ENCODE measurements at places on chromosomes 6 and 20.
A peak's percentile ranks its signal among the peaks of the same experiment; 100 is the strongest.

DNA sequence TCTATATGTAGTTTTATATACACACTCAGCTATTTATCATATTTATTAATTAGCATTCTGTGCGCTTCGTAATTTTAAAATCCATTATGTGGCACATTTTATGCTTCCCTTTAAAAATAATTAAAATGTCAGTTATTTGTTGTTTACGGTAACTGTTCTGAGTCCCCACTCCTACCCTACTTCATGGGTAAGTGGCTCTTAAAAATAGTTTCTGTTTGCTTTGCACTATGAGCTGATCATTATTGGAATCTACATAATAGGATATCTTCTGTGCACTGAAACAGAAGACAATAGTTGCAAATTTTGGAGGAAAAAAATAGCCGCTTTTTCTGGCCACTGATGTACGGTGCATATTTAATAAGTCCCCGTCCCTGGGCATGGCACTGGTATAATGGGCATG lies 25.2 kb downstream of the LCA5 start:
- no peak for DNase-seq

DNA sequence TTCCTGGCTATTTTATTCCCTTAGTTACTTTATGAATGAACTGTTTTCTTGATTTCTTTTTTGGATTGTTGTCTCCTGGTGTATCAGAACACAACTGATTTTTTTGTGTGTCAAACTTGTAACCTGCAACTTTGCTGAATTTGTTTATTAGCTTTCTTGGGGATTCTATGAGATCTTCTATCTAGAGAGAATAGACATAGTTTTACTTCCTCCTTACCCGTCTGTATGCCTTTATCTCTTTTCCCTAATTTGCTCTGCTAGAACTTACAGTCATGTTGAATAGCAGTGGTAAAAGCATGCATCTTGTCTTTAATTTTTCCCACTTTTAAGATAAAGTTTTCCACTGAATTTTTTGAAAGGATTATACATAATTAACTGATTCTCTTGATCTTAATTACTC lies 13.2 kb downstream of the RNF146 start:
- DNase-seq, result no peak

GRCh38 chr6:148735989-148736388 lies 10.8 kb upstream of the UST start:
- DNase-seq, result no peak

- no peak for DNase-seq
These were observed 3.0 kb downstream of the THBS2 start for GRCh38 chr6:169250660-169251059.

- no peak for DNase-seq
These were observed 601.2 kb downstream of the CDH26 start for GRCh38 chr20:60559462-60559861.

DNA sequence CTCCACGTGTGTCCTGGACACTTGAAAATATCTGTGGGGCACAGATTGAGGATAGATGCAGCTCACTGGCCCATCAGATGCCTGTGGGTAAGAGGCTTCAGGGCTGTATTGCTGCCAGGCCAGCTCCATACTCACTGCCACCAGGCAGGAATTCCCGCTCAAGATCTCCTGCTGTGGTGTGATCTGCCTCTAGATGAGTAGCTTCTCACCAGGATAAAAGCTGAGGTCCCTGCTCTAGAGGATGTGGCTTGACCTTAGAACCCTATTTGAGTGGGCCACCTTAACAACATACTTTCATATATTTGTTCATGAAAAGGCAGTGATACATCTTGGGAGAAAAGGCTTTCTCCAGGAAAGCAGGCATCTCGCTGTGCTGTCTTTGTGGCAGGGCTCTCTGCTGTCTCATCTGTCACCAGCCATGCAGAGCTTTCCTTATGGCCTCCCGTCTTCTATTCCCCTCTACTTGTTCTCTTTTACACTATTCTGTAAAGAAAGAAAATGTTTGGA lies 165.7 kb upstream of the RNF217 start:
- no peak for DNase-seq

- DNase-seq, result no peak
These were observed 176.7 kb upstream of the COL21A1 start for GRCh38 chr6:56424064-56424463.

DNA sequence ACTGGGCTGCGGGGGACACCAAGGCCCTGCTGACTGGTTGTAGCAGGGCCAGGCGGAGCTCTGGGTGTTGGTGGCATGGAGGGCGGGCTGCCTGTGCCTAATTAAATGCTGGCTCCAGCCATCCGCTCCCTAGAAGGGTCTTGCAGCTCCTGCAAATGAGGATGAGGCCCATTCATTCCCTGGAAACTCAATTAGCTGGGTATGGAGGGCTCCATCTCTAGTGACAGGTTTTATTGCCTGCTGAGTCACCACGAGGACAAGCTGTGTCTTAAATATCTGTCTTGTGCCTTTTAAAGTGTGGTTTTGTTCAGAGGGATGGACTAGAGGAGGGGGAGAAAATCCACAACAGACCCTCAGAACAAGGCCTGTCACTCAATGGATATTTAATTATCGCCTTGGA lies 60.9 kb downstream of the SULF2 start:
- DNase-seq, result no peak

DNA sequence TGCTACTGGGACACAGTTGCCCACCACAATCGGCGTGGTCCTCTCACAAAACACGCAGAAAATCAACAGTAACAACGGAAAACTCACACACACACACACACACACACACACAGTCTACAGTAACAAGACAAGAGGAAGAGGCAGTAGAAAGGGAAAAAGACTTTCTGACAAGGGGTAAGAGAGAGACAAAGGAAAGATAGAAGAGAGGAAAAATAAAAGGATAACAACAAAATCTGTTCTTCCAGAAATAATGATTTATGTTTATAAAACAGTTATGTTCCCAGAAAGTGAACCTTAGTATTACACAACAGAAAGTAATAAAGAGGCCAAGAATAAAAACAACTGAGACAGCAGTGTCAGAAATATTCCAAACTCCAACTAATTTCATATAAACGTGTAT lies 2.9 kb downstream of the RANBP9 start:
- DNase-seq, result no peak

GRCh38 chr6:16656451-16656850 lies 104.8 kb downstream of the ATXN1 start:
- DNase-seq, result no peak

- no peak for DNase-seq
These were observed 50.7 kb downstream of the ANKRD60 start for GRCh38 chr20:58177799-58178198.

- no peak for DNase-seq
These were observed 1.9 kb downstream of the BAK1 start for GRCh38 chr6:33578164-33578563.

GRCh38 chr6:158848490-158848895 lies 29.3 kb upstream of the EZR start:
- DNase-seq, result no peak

DNA sequence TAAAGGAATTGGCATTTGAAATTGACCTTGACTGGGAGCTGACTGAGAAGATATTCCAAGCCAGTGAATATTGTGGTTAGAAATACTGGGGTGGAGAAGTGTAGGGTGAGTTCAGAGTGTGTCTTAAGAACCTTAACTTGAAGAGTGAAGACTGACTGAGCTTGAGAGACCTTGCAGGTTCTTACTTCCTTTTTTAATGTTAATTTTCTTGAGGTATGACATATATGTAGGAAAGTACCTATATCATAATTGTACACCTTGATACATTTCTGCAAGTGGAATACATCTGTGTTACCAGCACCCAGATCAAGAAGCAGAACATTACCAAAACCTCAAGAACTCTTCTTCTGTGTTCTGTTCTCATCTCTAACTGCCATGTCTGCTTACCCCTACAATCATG lies 11.0 kb downstream of the DHX35 start:
- no peak for DNase-seq

GRCh38 chr6:54681267-54681666 lies 165.3 kb upstream of the FAM83B start:
- no peak for DNase-seq

GRCh38 chr6:37714836-37715420 lies 17.2 kb upstream of the MDGA1 start:
- no peak for DNase-seq

- no peak for DNase-seq
These were observed 18.8 kb upstream of the ZNF831 start for GRCh38 chr20:59144831-59145196.

GRCh38 chr6:9257215-9257614 lies 821.9 kb upstream of the SLC35B3 start:
- no peak for DNase-seq

GRCh38 chr20:57458400-57459160 lies 66.4 kb downstream of the CTCFL start:
- no peak for DNase-seq

- DNase-seq, result peak; percentile 22
These were observed 52.5 kb downstream of the ALDH5A1 start for GRCh38 chr6:24547243-24547642.

GRCh38 chr6:12313992-12314589 lies 23.9 kb downstream of the EDN1 start:
- DNase-seq, result no peak

DNA sequence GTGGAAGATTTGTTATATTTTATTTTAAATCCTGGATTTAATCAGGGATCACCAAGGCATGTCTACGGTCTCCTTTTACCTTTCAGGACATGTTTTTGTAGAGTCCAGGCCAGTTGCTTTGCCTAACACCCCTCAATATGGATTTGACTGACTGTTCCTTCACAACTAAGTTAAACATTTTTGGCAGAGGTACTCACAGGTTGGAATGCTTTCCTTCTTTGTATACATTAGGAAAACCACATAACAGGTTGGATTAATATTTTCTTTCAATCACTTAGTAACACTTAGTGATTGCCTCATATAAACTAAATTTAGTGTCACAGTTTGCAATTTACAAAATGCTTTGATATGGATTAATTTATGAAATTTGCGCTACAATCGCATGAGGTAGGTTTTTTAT lies 64.5 kb downstream of the IPCEF1 start:
- DNase-seq, result no peak

DNA sequence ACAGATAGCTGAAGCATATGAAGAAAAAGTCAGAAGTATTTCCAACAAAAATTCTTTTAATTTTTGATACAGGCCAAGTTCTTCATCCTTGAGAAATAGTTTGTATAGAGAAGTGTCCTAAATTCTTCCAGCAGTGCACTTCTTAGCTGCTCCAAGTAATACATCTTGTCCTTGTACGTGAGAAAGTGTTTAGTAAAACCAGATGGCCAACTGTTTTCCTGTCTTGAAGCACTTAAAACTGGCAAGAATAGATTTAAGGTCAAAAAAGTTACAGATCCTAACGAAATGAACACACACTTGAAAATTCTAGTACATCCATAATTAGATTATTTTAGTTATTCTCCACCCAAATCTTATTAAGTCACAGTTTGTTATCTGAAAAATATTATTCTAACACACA lies 52.2 kb upstream of the HSF2 start:
- DNase-seq, result no peak

- DNase-seq, result no peak
These were observed 397.2 kb downstream of the BCKDHB start for GRCh38 chr6:80503660-80504059.

- DNase-seq, result no peak
These were observed 8.2 kb downstream of the SPINT3 start for GRCh38 chr20:45507011-45507820.

DNA sequence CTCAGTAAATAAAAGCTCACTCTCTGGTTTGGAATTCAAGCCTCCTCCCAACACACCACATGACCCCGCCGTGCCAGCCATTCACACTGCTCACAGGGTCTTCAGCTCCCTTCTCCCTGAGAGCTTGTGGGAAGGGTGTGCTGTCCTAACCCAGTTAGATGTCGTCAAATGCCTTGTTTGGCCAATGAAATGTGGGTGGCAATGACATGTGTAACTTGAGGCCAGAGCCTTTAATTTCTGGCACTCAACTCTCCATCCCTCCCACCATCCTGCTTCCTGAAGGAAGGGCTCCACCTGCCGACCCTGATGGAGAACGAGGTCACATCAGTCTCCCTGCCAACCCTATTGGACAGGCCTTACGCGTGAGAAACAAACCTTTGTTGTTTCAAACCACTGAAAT lies 224.5 kb upstream of the AGPAT4 start:
- no peak for DNase-seq

DNA sequence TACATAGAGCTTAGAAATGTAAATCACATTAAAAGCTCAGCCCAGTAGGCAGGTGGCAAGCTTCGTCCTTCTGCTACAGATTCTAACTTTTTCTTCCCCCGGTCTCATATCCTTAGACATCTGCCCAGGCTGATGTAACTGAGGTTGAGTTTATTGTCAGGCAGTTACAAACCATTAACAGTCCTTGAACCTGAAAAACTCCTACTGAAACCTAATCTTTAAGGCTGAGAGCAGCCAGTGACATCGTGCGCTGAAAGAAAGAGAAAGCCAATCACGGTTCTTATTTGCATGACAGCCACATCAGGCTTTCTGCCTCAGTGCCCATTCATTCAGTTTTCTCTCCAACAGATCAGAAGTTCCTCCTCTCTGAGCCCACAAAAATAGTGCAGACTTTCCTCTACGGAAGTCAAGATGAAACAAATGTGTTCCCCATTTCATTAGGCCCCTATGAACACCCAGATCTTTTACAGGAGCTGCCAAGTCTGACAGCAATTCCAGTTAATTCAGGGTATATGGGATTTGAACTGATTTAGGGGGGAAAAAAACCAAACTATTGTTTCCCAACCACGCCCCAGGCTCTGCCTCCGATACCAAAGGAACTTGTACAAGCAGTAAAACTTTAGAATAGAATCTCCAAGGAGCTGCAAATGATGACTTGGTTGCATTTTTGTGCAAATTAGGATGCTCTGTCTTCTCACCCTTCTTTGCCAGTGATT lies at the start of gene NHSL1:
Gene NHSL1 (minus strand): TSS at position 192 of the 716 bp plus-strand sequence. CDS start 204 bp downstream, outside the sequence.
- DNase-seq, result no peak

DNA sequence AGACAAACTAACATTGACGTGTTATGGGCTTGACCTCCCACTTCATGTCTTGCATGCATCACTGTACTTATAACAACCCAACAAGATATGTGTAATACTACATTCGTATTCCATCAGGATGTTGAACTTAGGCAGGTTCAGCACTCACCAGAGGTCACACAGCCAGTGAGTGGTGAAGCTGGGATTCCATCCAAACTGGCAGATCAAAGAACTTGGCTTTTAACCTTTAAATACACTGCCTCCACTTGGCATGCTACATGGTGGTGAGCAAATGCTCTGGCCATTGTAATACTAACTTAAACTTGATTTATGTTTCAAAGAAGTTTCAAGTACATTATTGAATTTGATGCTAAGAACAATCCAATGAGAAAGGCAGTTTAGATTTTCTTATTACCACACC lies 10.7 kb upstream of the HDDC2 start:
- DNase-seq, result no peak

DNA sequence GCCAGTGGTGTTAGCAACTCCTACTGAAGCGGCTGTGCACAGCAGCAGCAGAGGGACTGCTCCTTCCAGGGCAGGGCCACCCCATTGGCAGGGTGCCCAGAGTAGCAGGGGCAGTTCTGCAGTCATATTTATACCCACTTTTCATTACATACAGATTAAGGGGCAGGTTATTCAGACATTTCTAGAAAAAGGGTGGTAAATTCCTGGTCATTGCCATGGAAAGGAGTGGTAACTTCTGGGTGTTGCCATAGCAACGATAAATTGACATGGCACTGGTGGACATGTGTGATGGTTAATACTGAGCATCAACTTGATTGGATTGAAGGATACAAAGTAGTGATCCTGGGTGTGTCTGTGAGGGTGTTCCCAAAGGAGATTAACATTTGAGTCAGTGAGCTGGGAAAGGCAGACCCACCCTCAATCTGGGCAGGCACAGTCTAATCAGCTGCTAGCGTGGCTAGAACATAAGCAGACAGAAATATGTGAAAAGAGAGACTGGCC lies 45.0 kb downstream of the IYD start:
- DNase-seq, result no peak
